ENCODE measurements at places on chromosomes 12 and 14.
A peak's percentile ranks its signal among the peaks of the same experiment; 100 is the strongest.

- DNase-seq, result no peak
Measured at GRCh38 chr12:111653596-111653995, 32.2 kb downstream of the BRAP start.

GRCh38 chr12:87092421-87092820 lies 836.2 kb upstream of the MGAT4C start:
- DNase-seq, result no peak

DNA sequence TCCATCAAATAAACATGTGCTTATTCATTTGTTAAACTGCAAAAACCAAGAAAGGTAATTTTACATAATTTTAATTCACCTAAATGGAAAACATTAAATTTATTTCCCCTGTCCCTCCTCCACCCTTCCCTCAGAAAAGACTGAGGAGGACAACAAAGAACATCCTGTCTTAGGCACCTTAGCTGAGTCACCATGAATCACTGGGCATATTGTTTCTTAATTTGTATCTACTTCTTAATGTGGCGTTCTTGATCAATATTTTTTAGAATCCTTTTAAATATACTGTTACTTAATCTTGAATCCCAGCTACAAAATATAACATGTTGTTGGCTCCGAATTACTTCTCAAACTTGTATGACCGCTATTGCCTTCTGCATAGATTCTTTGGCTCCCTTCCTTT lies 23.5 kb downstream of the SIX6 start:
- DNase-seq, result no peak

- DNase-seq, result no peak
Measured at GRCh38 chr14:99625476-99625875, 19.5 kb upstream of the HHIPL1 start.

DNA sequence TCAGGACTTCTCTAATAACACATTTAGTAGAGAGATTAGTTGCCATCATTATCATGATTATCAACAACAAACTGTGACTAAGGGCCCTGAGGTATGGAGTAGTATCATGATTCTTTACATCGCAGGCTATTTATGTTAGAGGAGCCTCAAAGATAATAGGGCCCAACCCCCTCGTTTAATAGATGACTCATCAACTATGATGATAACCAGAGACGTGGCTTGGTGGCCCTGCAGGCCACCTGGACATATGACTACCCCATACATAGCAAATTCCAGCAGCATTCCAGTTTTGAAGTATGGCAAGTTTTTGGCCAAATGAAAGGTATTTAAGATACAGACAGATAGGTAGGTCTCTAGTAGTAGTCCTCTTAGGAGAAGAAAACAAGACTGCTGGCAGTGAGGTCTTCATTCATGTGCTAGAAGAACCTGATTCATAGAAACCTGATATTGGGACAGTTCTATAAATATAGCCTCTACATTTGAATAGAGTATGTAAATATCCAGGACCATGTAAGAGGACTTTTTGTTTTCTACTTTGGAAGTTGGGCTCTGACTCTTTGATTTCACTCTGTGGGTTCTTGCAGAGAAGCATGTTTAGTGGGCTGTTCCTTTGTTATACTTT lies 5.6 kb downstream of the RIC8B start:
- DNase-seq, result no peak

DNA sequence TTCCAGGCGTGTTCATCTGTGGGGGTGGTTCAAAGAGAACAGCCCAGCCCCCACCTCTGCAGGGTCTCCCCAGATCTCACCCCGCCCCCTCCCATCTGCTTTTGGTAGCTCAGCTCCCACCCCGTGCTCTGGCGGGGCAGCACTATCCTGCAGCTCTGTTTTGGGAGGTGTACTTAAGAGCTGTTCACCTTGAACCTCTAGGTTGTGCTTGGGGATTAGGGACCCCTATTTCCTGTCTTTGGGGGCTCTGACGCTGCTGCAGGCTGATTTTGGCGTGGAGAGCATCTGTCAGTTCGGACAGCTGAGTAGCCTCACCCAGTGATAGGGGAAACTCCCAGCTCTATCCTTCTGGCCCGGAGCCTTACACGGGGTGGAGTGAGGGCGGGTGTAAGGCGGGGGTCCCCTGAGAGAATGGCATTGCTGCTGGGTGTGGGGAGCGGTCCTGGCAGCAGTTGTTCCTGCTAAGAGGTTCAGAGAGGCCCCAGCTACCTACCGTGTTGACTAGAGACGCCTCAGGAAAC lies 765 bp downstream of the TMEM120B start:
- no peak for DNase-seq

DNA sequence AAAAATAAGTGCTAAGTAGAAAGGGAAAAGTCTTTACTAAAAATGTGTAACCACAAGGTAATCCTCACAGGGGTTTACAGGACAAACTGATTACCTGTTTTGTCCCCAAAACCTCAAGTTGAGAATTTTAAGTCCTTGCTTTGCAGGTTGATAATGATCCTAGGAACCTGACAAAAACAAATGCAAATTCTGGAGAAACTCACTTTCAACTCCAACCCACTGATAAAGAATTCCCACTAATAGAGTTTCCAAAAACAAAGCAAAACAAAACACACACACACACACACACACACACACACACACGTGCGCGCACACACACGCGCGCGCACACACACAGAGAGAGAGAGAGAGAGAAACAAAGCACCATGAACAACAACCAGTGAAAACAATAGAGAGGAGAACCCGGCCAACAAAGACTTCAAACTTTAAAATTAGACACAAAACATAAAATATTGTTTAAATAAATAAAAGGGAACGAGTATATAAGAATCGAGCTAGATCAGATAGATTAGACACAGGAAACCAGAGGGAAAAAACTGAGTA lies 187.0 kb upstream of the FOXN3 start:
- no peak for DNase-seq

- DNase-seq, result peak; percentile 7
Measured at GRCh38 chr12:84912198-84913128, at the start of gene SLC6A15. Gene SLC6A15 (minus strand): TSS chr12:84912799. CDS start chr12:84892120, 20,679 bp downstream.

- DNase-seq, result no peak
Measured at GRCh38 chr14:86961106-86961716, 1031.8 kb downstream of the GALC start.

DNA sequence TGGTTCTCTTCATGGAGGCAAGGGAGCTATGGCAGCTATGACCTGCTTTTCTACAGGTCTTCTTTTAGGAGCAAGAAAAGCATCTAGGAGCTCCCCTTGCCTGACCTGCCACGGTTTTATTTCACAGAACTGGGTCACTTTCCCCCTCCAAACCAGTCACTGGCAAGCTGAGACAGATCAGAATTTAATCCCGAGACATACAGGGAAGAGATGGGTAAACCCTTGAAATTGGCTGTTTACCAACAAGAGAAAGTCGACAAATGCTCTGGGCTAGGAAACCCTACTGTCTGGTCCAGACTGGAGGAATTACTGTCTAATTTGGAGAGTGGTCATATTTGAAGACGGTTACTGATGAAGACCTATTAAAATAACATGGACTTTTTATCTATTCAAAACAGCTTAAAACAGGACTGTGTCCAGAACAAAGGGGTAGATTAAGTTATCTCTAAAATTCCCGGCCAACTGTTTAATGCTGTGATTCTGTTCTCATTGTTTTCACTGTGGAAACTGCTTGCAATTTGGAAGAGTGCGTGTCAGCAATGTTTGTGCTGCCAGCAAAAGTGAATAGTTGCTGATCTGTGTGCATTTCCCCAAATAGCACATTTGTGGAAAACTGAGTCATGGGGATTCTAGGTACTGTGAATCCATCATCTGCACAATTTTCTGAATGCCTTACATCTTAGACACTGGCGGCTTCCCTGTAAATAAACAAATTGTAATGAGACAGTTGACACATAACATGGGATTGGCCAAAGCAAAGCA lies 73.4 kb upstream of the EEA1 start:
- no peak for DNase-seq

DNA sequence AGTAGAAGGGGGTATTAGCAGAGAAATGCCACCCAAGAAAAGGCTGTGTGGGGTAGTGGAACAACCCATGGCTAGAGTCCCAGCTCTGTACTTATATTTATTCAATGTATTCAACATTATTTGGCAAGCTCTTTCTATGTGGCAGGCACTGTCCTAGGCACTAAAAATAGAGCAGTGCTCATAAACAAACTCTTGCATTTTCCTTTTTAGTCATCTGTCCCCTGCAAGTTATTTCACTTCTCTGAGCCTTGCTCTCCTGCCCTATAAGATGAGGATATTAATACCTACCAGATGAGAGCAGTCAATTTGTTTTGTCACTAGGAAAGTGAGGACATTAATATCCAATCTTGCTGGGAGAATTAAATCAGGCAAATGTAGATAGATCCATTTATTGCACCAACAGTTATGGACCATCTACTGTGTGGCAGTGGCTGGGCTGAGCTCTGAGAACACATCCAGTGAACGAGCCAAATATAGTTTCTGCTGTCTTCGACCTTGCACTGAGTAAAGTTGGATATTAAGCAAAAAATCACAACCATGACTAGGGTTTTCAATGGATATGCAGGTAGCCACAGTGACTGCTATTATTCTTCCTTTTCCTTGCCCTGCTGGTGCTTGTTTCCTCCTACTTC lies 314.3 kb upstream of the TBX3 start:
- no peak for DNase-seq

GRCh38 chr14:65892315-65892714 lies 479.8 kb downstream of the FUT8 start:
- no peak for DNase-seq

DNA sequence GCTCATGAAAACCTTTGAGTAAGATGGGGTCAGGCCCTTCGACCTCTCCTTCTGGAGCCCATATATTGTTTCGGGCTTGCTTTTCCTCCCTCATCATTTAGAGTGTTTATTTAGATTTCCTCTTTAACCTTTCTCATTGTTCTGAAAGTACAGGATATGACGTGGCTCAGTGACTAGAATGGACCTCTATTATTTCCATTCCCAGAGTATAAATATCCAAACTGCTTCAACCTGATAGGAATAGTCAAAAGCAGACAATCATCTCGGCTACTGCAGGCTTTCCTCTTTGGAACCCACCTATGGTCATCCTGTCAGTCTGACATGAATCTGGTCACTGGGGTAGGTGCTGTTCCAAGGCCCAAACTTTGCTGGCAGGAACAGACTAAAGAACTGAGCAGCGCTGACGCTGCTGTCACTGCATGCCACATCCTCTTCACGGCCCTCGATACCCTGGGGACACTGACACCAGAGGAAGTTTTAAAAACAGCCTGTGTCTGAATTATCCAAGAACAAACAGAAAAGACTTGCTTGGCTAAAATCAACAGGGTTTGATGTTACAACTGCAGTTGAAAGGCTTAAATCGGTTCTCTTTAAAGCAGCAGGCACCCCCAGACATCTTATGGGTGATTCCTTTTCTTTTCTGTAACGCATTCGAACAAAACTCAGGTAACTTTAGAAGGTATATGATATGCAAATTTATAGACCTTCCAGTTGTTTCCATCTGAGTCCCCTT lies 5.0 kb upstream of the DDX47 start:
- DNase-seq, result no peak

GRCh38 chr14:35287431-35288013 lies 4.7 kb upstream of the PSMA6 start:
- DNase-seq, result peak; percentile 46

DNA sequence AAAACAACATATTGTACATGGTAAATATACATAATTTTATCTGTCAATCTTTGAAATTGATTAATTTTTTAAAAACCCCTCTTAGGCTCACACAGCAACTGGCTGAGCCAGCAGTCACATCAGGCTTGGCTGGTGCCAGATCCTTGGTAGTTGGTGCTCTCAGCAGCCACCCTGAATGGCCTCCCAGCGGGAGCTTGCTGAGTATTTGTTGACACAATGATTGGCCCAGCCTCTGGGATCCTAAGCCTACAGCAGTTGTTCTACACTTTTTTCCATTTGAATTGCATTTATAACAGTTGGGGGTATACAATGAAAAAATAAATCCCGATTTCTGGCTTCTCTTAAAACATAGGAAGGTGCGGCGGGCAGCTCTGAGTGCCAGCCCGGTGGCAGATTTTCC lies 11.1 kb downstream of the PRKAB1 start:
- no peak for DNase-seq

- DNase-seq, result peak; percentile 17
Measured at GRCh38 chr12:32273712-32274111, 125.6 kb upstream of the FGD4 start.

GRCh38 chr12:79451978-79452377 lies 238.8 kb downstream of the PAWR start:
- no peak for DNase-seq

- no peak for DNase-seq
Measured at GRCh38 chr12:104974626-104975290, 11.4 kb upstream of the NOPCHAP1 start.

GRCh38 chr12:57756406-57757341 lies 1.8 kb downstream of the MARCHF9 start:
- no peak for DNase-seq

DNA sequence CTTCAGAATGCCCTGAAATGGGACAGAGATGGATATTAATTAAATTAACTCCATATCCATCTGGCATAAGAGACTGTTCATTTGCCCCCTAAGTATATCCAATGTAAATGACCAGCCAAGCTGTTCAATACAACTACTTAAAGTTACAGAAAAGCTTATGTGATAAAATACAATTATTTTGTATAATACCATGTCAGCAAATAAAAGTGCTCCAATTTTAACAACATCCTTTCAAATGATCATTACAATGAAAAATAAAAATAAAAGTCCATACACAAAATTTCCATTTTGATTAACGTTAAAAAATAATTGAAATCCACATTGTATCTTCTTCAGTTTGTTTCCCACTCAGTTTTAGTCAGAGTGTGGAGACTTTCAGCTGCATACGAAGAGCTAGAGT lies 5.7 kb downstream of the CLEC6A start:
- DNase-seq, result no peak

DNA sequence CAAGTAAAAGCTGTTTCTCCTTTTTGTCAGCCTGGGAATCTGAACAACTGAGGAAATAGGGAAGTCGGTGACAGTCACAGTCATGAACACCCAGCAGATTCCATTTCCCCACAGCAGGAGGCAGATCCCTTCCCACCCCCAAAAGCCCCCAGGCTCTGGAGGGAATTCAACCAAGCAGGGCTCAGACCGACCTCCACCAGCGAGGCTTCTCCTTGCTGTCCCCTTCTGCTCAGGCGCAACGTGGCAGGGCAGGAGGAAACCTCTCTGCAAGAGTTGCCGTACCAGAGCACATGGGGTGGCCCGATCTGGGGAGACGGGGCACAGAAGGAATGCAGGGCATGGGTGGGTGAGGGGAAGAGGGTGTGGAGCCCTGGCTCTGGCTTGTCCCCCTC lies 319 bp downstream of the GALNT6 start:
- no peak for DNase-seq

GRCh38 chr12:54631988-54632728 lies 2.5 kb downstream of the LACRT start:
- no peak for DNase-seq

GRCh38 chr12:90280033-90280432 lies 571.4 kb upstream of the ATP2B1 start:
- no peak for DNase-seq

- peak; percentile 38 for DNase-seq
Measured at GRCh38 chr14:49634547-49635334, at the start of gene DNAAF2. Gene DNAAF2 (minus strand): TSS chr14:49635244. CDS start chr14:49635149, 95 bp downstream.

Measured in stimulated activated CD8-positive, alpha-beta memory T cell treated with anti-CD3 and anti-CD28 coated beads, Interleukin-15, amount 100 ng/mL, for 48 hours (primary cell).